ENCODE measurements at places on chromosomes 2 and 18.

DNA sequence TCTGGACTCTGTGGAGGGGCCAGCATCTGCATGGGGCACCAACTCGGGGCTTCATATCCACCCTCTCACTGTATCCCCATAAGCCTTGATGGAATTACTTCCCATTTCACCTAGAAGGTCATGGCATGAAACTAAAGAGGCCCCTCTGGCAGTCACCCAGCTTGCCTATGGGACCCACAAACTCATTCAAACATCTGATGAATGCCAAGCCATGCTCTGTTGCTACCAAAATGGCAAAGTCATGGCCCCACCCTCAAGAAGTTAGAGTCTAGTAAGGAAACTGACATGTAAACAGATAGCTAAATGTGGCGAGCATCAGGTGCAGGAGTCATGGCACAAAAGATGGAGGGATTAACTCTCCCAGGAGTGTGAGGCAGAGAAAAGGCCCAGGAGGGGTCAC lies 14.5 kb downstream of the CYB5A start:
- no peak for DNase-seq

- DNase-seq, result no peak
Observed at GRCh38 chr2:4340536-4340935, 637.2 kb downstream of the DCDC2C start.

DNA sequence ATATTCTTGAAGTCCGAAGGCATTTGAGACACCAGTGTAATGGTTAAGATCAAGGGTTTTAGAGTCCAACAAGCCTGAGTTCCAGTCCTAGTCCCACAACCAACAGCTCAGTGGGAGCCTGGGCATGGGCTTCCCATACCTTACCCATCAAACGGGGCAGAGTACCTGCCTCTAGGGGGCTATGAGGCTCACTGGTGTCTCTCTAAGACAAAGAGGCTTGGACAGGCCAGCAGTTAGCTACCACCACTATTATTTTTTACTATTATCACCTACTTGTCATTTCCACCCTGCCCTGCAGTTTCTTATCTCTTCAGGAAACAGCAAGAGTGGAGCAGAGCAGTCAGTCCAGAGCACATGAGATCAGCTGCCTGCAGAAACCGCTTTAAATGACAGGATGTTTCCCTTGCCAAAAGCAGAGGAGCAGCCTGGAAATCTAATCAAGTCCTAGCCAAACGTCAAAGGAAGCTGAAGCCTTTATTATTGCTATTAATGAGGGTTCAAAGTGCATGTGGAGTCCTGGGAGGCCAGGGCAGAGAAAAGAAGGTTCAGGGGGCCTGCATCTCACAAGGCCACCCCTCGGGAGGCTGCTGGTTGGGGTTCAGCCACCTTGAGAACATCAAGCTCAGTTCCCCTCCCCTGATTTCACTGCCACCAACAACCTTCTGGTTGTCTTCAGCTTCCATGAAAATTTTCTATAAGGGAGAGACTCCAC lies 66.6 kb downstream of the STPG4 start:
- DNase-seq, result no peak

DNA sequence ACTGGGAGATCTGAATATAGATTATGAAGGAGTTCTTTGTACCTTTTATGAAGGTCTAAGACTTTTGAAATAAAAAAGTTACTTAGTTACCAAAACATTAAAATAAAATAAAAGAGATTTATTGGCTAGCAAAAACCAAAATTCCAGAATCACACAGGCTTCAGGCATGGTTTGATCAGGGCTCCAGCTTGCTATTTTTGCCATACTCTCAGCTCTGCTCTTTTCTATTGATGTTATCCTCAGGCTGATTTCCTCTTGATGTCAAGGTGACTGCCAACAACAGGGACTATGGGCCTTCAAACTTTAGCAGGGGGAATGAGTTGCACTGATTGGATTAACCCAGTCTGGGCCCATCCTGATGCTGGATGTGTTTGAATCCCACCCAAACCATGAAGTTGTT lies 174.1 kb downstream of the TFCP2L1 start:
- no peak for DNase-seq

DNA sequence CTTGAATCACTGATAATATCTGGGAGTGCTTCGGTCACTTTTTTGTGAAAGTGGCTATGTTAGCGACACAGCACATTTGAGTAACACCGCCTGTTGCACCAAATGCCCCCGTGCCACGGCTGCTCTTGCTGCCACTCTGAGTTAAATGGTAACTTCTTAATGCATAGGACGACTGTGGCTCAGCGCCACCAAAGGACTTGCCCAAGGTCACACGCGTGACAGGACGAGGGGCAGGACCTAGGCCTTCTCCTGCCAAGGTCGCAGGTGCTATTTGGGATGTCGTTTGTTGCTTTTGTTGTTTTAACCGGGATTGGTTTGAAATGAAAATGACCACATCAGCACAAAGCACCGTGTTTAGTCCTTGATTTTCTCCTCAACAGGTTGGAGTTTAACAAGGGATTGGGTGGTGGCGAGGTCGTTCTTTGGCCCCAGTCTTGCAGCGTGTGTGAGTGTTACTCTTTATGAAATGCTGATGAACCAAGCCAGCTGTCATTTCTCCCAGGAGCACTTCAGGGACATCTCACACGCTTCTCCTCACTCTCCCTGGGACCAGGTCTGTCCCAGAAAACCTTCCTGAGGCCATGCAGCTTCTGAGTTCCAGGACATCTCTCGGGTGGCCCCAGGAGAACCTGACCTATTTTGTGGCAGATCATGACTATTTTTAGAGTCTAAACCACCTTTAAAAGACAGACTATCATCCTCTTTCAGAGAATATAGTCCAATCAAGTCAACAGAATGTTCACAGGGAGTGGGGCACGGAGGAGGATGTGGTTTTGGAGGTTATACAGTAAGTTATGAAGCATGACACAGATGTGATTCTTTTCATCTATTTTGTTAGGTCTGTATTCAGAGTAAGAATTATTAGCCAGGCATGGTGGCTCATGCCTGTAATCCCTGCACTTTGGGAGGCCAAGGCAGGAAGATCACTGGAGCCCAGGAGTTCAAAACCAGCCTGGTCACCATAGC lies 49.9 kb downstream of the MTCL1 start:
- DNase-seq, result no peak

- DNase-seq, result no peak
Observed at GRCh38 chr18:2547477-2548087, 23.7 kb downstream of the METTL4 start.

GRCh38 chr2:227188292-227188691 lies 23.9 kb downstream of the COL4A3 start:
- DNase-seq, result no peak

DNA sequence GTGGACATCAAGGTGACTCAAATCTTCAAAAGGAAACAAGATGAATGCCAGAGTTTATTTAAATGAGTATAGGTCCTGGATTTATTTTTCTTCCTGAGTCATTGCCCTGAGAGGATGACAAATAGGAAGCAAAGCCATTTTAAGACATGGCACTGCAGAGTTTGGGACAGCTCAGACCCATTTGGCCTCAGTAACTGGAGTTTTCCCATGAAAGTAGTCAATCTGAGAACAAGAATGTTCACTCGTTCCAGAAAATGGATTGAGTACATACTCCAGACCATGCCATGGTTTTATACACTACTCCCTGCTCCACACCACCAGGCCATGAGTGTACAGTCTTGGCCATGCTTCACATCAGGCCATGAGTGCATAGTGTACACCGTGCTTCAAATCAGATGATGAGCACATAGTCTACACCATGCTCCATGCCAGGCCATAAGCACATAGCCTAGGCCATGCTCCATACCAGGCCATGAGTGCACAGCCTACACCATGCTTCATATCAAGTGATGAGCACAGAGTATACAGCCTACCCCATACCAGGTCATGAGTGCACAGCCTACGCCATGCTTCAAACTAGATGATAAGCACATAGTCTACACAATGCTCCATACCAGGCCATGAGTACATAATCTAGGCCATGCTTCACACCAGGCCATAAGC lies 202.4 kb downstream of the FBXO15 start:
- no peak for DNase-seq

GRCh38 chr2:46847185-46847710 lies 68.4 kb downstream of the MCFD2 start:
- peak; percentile 84 for DNase-seq

DNA sequence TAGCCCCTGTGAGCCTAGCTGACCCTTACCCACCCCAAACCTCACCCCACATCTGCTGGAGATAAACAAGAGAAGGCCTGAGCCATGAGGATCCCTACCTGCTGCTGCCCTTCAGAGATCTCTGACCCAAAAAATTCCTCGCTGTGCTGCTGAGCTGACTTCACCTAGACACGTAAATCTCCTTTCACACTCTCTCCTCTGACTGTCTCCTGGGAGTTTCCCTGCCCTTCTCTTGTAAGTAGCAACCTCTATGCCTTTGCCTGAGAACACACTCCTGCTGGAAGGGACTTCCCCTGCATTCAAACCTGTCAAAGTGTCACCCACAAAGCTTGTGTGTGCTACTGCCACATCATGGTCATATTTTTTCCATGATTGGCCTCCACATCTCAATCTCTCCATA lies 134.2 kb upstream of the NOL4 start:
- DNase-seq, result no peak

- DNase-seq, result no peak
Observed at GRCh38 chr18:58088691-58089065, 44.7 kb downstream of the NEDD4L start.

GRCh38 chr18:77622009-77622692 lies 372.5 kb downstream of the GALR1 start:
- DNase-seq, result no peak

- DNase-seq, result no peak
Observed at GRCh38 chr2:9771481-9772017, 71.7 kb upstream of the TAF1B start.

- DNase-seq, result no peak
Observed at GRCh38 chr2:8452979-8453903, 228.6 kb upstream of the ID2 start.

DNA sequence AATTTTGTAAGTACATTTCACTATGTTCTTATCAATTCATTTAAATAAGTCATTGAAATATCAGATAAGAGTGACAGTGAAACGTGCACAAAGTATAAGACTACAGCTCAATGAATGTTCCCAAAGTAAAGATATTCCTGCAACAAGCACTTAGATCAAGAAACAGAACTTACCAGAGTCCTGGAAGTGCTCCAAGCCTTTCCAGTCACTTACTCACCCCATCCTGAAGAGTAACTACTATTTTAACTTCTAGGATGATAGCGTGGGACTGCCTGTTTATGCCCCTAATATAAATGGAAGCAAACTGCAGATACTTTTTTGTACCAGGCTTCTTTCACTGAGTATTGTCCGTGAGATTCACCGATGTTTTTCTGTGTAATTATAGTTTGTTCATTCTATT lies 768.9 kb downstream of the SLC4A3 start:
- DNase-seq, result no peak

DNA sequence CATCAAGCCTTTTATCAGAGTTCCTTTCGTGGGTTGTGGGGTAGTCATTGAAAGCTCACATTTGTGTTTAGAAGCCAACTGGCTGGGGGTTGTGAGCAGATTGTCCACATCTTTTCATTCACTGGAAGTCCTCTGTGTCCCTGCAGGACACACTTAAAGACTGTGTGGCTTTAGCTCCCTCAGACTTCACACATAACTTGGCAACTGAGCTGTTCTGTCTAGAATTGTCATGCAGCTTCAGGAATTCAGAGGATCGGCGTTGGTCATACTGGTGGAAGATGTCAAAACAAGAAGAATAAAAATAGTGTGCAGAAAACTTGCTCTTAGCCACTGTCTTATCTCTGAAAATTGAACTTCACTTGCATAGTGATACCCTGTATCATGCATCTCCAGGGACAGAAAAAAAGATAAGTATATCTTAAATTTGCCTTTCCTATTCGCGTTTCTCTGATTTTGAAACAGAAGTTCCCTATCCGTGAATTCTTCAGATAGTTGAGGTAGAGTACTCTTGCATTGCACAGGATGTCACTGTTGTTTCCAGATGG lies 49.6 kb downstream of the TRAPPC12 start:
- DNase-seq, result no peak

DNA sequence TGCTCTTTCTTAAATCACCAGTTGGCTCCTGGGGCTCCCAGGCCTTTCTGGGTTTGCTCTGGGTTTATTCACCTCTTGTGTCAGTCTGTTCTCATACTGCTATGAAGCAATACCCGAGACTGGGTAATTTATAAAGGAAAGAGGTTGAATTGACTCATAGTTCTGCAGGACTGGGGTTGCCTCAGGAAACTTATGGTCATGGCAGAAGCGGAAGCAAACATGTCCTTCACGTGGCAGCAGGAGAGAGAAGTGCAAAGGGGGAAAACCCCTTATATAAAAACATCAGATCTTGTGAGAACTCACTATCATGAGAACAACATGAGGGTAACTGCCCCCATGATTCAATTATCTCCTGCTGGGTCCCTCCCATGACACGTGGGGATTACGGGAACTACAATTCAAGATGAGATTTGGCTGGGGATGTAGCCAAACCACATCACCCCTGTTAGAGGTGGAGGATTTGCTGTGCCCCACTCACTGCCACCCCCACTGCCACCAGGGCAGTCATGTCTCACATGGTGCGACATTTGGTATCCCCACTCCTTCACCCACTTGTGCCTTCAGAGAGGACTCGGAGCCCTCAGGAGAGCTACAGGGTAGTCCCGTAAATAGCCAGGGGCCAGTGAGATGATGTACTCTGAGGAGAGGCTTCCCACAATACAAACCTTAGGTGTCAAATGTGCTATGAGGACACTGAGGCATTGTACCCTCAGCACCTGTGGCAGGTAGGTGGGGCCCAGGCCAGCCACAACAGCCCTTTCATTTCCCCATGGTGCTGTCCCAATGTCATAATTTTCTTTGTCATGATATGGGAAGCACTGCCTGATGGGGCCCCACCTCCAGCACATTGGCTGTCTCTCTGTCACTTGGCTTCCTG lies 35.7 kb downstream of the CDC42EP3 start:
- no peak for DNase-seq

All from DMS79 (cell line).